ENCODE measurements at places on chromosomes 12 and 14.

DNA sequence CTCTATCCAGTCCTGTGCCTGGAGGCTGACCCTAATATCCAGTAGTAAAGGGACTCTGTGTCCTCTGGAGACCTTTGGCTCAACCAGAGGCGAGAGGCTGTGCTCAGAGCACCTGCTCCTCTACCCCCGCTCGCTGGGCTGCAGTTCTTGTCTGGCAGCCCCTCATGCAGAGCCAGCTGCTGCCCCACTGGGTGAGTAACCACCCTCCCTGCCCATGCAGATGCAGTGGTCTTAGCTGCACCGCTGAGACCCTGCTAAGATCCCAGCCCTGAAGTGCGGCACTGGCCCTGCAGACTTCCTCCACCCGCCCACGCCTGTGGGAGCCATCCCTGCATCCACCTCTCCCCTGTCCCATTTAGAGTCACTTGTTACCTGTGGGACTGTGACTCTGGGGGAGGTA is 347.5 kb upstream of the SFSWAP start:
- DNase-seq, result peak; percentile 30

- no peak for DNase-seq
These were observed 82.5 kb upstream of the FICD start for GRCh38 chr12:108432423-108433121.

- no peak for DNase-seq
These were observed 173.2 kb downstream of the BRMS1L start for GRCh38 chr14:35999294-35999693.

DNA sequence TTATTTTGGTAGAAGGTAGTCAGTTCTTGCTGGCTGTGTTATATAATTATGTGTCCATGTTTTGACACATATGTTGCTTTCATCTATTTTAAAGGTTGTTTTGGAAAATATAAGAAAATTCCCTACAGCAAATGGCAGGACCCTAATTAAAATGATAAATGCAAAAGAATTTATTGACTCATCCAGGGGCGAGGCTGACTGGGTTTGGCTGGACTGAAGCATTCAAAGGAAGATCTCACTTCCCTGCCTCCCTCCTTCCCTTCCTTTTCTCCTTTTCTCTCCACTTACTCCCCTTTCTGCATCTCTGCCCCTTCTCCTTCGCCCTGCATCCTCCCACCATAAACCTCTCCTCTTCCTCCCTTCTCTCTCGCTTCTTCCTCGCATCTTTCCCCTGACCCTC is 129.6 kb downstream of the SNAPC1 start:
- DNase-seq, result no peak

DNA sequence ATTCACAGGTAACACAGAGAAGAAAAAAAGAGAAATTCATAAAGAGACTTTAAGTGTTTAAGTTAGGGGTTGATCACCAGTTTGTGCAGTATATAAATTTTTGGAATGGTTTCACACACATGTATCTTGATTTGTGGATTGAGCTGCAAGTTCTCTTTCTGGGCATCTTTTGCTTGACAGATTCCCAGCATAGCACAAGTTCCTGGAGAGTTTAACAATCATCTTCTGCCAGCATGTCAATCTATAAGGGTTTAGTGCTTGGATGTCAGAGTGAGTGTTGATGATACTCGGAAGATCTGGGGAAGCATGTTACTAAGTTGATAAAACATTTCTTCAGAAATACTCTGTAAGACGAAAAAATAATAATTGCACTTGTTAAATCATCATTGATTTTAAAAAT is 43.9 kb upstream of the FGF6 start:
- DNase-seq, result no peak

DNA sequence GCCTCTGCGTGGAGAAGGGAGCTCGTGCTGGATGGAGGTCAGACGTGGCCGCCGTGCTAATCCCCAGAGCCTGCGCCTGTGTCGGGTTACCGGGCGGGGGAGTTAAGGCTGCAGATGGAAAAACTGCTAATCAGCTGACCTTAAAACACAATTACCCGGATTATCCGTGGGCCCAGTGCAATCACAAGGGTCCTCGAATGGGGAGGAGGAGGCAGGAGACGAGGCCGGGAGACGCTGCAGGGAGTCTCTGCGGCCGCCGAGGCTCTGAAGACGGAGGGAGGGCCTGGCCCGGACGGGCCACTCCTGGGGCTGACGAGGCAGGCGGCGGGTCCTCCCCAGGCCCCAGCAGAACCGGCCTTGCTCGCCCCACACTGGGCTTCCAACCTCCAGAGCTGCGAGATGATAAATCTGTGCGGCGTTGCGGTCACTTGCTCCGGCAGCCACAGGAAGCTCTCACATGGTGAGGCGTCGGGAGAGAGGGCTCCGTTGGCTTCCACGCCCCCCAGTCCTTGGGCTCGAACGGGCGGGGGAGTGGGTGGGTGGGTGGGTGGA is 32.9 kb upstream of the FBRSL1 start:
- no peak for DNase-seq

DNA sequence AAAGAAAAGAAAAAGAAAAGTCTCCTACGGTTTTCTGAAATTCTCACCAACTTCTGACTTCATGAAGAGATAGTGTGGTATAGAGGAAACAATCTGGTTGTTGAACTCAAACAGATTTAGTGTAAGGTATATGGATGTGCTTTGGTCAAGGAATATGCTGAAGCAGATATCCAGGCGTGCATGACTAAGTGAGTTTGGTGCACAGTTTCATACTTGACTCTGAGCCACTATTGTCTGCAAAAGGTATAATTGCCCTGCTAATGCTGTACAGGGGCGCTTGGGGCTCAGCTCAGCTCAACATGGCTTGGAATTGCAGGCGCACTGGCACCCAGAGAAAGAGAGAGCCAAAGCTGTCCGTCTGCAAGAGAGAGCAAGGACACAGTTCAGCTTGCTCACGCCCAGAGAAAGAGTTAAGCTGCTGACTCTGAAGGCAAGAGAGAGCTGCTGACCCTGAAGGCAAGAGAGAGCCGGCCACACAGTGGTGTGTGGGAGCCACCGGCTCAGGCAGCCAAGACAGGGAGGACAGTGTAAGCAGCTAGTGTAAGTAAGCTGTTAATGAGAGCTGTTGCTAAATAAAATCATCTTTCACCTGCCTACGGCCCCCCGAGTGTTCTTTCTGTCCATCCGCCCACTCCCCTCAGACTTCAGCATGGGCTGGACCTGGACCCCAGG is 66.4 kb upstream of the SLC38A4 start:
- no peak for DNase-seq

DNA sequence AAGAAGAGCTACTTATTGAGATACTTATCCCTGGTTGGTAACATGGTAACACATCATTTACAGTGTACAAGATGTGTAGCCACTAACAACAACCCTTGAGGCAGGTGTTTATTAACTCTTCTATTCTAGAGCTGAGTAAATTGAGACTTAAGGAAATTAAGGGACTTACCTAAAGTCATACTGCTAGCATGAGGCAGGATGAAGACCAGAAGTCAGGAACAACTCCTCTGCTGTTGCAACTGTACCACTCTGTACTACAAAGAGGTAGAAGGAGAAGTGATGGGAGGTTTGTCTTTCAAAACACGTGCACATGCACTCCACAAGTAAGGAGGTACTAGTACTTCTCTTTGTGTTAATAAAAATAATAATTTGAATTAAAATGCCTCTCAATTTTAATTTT is 79.9 kb downstream of the LLPH start:
- DNase-seq, result no peak
